NCI-H1048 (cell line): ENCODE measurements at places on chromosomes 6 and 20.

DNA sequence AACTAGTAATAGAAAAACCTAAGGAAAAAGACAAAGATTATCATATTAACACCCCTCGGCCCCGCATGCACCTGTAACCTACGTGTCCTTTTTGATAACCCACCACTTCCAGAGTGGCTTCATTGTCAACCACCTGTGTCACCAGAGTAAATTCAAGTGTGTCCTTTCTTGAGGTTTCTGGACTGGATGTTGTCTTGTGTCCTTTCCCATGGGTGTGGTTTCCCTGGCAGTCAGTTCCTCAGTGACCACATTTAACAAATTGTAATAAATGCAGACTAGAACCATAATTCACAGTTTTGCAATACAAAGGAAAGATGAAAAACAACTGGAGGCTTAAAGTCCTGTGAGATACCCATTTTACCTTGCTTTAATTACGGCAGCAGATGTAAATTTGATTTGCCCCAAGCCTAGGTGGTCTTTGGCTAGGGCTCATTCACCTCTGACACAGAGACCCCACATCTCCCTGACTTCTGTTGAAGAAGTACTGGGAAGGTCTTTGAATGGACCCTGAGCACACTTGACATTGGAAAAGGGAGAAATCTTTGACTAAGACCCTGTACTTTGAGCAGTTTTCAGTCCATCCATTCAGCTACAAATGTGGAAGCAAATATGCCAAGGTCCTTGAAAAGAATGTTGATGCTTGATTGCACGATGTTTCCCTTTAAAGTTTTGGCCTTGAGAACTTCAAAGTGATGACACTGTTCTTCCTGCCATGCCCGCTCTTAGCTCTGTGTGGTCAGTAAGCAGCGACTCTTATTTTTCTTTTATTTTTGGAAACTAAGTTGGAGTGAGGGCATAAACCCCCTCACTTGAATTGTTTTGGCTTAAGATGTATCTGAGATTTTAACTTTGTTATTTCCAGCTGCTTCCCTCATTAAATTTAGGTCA is 232.4 kb downstream of the UST start:
- no peak for DNase-seq

- no peak for DNase-seq
Observed at GRCh38 chr6:111113336-111114086, 26.2 kb downstream of the SLC16A10 start.

- no peak for DNase-seq
Observed at GRCh38 chr6:347232-347631, 44.3 kb upstream of the IRF4 start.

GRCh38 chr20:17617212-17617867 is 47.5 kb downstream of the DSTN start:
- no peak for DNase-seq

DNA sequence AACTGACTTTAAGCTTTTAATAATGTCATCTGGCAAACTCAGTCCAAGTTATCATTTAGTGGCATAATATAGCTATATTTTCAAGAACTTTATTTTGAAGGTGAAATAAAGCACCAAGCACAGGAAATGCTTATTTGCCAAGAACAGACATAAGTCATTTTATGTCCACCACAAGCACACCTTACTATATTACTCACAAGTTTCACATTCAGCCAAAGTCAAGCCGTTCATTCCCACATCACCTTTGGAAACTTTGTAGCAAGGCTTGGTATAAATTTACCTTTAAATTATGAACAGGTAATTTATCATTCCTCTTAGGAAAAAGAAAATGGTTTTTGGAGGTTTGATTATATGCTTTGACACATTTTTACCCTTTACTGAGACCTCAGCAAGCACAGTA is 236.8 kb upstream of the FKBP1C start:
- DNase-seq = no peak

DNA sequence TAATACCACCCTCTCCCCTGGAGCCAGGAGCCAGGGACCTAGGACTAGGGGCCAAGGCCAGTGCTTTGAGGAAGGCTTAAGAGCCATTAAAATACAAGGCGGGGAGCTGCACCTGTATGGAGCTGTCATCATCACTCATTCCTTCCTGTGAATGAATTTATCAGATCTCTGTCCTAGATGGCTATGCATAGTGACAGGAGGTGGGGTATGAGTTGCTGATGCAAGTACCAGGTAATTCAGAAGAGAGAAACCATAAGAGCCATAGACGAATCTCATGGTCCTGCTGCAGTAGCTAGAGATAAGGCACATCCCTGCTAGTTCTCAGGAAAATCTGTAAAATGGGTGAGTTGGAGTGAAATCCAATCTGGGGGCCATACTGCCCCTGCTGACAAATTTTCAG is 10.3 kb downstream of the GRM4 start:
- DNase-seq = no peak

DNA sequence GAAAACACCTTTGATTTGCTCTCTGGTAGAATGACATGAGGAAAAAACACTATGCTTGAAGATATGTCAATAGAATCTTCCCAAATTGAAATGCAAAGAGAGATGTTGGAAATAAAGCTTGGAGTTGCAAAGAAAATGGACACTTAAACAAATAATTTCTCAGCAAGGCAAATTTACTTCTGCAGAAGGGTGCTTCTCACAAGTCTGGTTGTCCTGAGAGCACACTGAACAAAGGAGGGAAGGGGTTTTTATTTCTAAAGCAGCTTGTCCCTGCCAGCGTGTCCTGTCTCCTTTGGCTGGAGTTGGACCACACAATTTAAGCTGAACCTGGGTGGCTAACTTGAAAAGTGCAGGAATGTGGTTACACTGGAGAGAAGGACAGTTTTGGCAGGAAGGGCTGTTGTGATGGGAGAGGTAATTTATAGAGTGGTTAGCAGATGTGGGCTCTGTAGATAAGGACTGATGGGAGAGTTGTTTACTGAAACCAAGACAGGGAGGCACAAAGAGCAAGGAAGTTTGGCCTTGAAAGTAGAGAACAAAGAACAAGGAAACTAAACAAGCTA is 454.6 kb upstream of the EYS start:
- no peak for DNase-seq

GRCh38 chr6:135179920-135180541 is 1.1 kb upstream of the MYB start:
- no peak for DNase-seq

DNA sequence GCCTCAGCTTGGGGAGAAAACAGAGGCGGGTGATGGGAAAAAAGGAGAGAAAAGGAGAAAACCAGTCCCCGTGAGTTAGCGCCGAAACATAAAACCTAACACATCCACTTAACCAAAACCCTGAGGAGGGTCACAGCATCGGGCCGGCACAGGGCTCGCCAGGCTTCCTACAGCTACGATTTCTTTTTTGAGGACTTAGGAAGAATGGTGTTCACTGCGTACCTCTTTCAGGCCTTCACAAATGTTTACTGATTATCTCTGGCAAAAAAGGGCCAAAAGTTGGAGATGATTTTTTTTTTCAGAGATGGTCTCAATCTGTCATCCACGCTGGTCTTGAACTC is 48.8 kb downstream of the DSTN start:
- DNase-seq = no peak

DNA sequence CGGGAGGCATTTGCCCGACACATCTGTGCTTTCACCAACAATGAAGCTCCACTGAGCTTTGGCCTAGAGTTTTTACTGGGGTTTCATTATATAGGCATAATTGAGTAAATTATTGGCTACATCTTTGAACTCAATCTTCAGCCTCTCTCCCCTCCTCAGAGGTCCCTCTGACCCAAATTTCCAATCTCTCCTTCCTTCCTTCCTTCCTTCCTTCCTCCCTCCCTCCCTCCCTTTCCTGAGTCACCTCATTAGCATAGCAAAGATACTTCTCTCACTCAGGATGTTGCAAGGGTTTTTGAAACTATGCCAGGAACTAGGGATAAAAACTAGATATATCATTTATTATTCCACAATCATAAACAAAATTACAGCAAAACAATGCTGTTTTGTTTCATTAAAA is 238.2 kb upstream of the PRND start:
- DNase-seq = no peak

- DNase-seq = no peak
Observed at GRCh38 chr6:139161169-139161568, 26.3 kb downstream of the HECA start.

DNA sequence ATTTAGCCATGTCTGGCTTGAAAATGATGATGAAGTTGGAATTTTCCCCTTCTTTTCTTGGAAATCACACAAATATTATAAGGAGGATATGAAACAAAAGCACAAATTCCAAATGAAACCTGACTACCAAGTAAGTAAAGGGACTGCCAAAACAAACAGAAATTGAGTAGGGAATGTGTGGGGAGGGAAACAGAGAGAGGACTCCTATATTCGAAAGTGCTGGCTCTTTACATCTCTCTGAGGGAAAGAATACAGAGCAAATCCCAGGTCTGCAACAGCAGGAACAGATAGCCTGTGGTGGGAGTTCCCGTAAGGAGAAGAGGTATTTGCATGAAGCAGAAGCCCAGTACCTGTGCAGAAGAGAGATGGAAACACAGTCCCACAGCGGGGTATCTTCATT is 583.7 kb downstream of the EPM2A start:
- no peak for DNase-seq

DNA sequence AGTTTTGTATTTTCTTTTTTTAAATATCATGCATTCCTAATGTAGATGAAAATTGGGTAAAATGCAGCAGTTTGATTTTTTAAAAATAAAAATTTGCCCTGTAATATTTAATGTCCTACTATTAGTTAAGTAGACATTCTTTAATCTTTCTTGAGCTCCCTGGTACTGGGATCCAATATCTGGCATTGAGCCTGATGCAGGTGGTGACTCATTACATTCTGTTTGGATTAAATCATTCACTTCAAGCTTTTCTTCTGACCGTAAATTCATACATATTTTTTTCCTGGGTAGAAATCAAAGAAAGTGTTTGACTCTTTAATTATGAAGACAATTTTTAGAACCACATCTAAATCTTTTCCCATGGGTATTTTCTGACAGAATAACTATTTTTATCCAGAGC is 768.8 kb upstream of the SLC35B3 start:
- DNase-seq = no peak

GRCh38 chr20:62711703-62712101 is 3.1 kb downstream of the NTSR1 start:
- no peak for DNase-seq

DNA sequence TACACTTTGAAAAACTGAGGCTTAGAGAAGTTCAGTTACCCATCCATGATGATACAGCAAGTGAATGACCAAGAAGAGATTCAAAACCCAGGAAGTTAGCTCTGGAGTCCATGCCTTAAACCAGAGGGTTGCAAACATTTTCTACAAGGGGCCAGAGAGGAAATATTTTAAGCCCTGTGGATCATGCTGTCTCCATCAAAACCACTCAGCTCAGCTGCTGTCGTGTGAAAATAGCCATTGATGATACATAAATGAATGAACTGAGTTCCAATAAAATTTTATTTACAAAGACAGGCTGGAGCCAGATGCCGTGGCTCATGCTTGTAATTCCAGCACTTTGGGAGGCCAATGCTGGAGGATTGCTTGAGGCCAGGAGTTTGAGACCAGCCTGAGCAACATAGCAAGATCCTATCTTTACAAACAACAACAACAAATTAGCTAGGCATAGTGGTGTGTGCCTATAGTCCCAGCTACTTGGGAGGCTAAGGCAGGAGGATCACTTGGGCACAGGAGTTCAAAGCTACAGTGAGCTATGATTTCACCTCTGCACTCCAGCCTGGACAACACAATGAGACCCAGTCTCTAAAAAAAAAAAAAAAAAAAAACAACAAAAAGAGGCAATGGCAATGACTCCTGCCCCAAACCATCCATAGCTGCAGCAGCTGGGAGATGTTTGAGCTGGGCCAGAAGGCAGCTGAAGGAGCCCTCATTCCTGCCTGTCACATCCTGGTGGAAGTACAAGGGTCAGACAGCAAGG is 44.1 kb upstream of the RIN2 start:
- DNase-seq = no peak
